Right lobe of liver (tissue), 6 donors: ENCODE measurements at places on chromosomes 12 and 14. TPM values are rescaled to one million over a fixed set of nuclear protein-coding genes. Genes with fewer than 3 reads are reported as not detected.
A peak's percentile ranks its signal among the peaks of the same experiment; 100 is the strongest.

The MAP3K9 gene
- 2.9 TPM for total RNA-seq

The PMCH gene
- not detected for total RNA-seq

The PDZRN4 gene
- 0.49 TPM for total RNA-seq

The STRN3 gene
- total RNA-seq: 28.0 TPM

The ANGEL1 gene
- 13.9 TPM for total RNA-seq

The INHBE gene
- total RNA-seq: 302 TPM

The GPR65 gene
- total RNA-seq: 1.4 TPM

The ACVRL1 gene
- 4.4 TPM for total RNA-seq

The TMEM30B gene
- total RNA-seq: 8.1 TPM

The RNASE1 gene
- total RNA-seq: 49.3 TPM

DNA sequence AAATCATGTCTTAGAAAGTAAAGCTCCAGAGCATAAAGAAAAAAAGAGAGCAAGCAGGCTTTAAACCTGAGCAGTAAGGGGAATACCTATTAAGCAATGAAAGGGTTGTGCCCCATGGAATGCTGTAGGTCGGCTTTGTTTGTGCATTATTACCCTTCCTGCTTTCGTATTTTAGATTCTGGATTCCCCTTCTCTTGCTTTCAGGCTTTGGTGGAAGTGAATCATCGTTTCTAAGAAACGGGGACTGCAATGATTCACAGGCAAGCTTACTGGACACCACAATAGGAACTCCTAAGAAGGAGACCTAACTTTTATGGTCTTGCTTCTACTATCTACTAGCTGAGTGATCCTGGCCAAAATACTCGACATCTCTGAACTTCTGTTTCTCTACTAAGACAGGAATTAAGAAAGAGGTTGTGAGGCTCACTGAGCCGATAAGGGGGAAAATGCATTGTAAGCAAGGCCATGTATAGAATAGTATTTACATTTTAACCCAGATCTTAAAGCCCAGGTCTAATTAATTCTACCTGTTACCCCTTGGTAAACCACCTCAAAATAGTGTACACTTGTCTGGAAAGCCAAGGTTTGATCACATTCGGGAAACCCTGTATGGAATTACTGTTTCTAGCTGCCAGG is 1.2 kb upstream of the BMAL2 start:
- no peak overlapping the region for H3K4me3 ChIP-seq
- no peaks in the 10 kb centered on the region for H3K36me3 ChIP-seq
- H3K27me3 ChIP-seq: no peaks in the 10 kb centered on the region
- no peak overlapping the region for H3K27ac ChIP-seq
- peaks cover 5% of the 10 kb centered on the region for H3K4me1 ChIP-seq
- DNase-seq: no peak

GRCh38 chr12:55818140-55818728 is 393 bp downstream of the ORMDL2 start:
- no peaks in the 10 kb centered on the region for H3K27me3 ChIP-seq
- H3K4me1 ChIP-seq: peaks cover 23% of the 10 kb centered on the region
- peaks cover 28% of the 10 kb centered on the region for H3K36me3 ChIP-seq
- DNase-seq: no peak
- H3K27ac ChIP-seq: peak overlapping the region; percentile 43

DNA sequence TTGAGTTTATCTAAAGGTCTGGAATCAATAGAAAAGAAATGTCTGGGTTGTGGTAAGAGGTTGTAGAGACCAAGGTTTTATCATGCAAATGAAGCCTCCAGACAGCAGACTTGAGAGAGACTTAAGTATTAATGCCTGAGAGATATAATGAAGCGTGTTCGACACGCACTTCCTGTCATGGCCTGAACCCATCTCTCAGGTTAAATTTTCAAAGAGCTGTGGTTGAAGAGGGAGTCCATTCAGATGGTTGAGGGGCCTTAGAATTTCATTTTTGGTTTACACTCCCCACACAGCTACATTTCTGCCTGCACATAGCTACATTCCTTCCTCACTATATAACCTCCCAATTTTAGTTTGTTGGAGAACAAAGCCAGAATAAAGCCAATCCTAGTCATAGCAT is 10.1 kb upstream of the CLEC12A start:
- no peaks in the 10 kb centered on the region for H3K36me3 ChIP-seq
- DNase-seq: no peak
- no peaks in the 10 kb centered on the region for H3K4me1 ChIP-seq
- H3K27ac ChIP-seq: no peak overlapping the region

GRCh38 chr14:36518586-36519430 is 1.2 kb downstream of the NKX2-1 start:
- H3K36me3 ChIP-seq: no peaks in the 10 kb centered on the region
- no peak overlapping the region for H3K27ac ChIP-seq
- peaks cover 76% of the 10 kb centered on the region for H3K27me3 ChIP-seq

- DNase-seq: no peak
- H3K36me3 ChIP-seq: no peaks in the 10 kb centered on the region
- no peak overlapping the region for H3K27ac ChIP-seq
- no peaks in the 10 kb centered on the region for H3K27me3 ChIP-seq
- H3K4me1 ChIP-seq: no peaks in the 10 kb centered on the region
Measured at GRCh38 chr12:94677778-94678177, 27.4 kb upstream of the TMCC3 start.

GRCh38 chr12:111976291-111976690 is 36.7 kb downstream of the TMEM116 start:
- no peak overlapping the region for H3K4me3 ChIP-seq
- no peaks in the 10 kb centered on the region for H3K4me1 ChIP-seq
- H3K27ac ChIP-seq: no peak overlapping the region
- no peak for DNase-seq
- no peaks in the 10 kb centered on the region for H3K27me3 ChIP-seq

DNA sequence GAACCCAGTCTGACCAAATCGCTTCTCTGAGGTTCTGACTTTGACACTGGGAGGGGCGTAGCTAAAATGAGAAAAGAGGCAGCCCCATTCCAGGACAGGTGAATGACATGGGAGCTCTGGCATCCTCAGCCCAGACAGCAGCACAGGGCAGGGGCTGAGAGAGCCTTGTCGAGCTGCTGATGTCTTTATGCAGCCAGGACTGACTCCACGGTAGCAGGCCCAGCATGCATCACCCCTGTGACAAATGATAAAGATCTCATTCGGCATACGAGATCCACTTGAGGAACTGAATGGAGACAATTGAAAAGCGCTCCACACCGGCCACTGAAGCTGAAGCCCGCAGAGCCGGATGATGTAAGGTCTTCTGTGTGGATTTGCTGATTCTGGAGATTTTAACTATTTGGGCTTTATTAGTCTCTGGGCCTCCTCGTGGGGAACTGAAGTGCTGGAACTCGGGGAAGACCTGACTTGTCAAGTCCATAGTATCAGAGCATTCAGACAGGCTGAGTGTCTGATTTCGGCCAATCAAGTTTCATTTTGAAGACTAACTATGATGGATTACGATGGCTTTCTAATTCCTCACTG is 56.9 kb upstream of the MAP1LC3B2 start:
- no peak overlapping the region for H3K4me3 ChIP-seq
- H3K27ac ChIP-seq: no peak overlapping the region
- H3K36me3 ChIP-seq: no peaks in the 10 kb centered on the region
- H3K4me1 ChIP-seq: no peaks in the 10 kb centered on the region
- no peak for DNase-seq

- H3K27me3 ChIP-seq: no peaks in the 10 kb centered on the region
- no peak for DNase-seq
- H3K4me1 ChIP-seq: no peaks in the 10 kb centered on the region
Measured at GRCh38 chr12:41188058-41188840, at the start of gene PDZRN4. TSS of gene PDZRN4 (plus strand) at chr12:41188320.

DNA sequence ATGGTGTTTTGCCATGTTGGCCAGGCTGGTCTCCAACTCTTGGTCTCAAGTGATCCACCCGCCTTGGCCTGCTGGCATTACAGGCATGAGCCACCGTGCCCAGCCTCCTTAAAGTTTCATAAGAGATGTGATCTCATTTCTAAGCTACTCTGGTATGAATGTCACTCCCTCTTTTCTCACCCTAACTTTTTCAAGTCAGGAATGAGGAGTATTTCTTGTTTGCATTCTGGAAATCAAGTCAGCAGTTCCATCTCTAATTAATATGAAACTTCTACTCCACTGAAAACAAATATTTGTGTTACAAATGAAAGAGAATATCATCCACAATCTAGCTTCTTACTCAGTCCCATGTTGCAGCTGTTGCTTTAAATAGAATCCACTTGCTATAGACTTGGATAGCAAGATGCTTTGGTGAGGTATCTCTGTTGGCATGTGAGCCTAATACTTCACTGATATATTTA is 61.3 kb downstream of the ARF6 start:
- H3K27ac ChIP-seq: no peak overlapping the region
- peaks cover 4% of the 10 kb centered on the region for H3K4me1 ChIP-seq
- H3K27me3 ChIP-seq: no peaks in the 10 kb centered on the region
- DNase-seq: no peak
- no peaks in the 10 kb centered on the region for H3K36me3 ChIP-seq
- H3K4me3 ChIP-seq: no peak overlapping the region

DNA sequence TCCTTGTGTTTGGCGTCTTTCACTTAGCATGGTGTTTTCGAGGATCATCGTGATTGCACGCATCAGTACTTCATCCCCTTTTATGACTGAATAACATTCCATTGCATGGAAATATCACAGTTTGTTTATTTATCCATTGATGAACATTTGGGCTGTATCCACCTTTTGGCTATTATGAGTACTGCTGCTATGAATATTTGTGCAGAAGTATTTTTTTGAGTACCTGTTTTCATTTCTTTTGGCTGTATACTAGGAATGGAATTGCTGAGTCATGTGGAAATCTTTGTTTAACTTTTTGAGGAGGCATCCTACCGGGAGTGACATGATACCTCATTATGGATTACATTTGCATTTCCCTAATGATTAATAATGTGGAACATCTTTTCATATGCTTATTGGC is 66.4 kb downstream of the WNK1 start:
- H3K4me3 ChIP-seq: no peak overlapping the region
- no peaks in the 10 kb centered on the region for H3K27me3 ChIP-seq
- no peak for DNase-seq
- no peaks in the 10 kb centered on the region for H3K36me3 ChIP-seq
- H3K4me1 ChIP-seq: peaks cover 4% of the 10 kb centered on the region
- H3K27ac ChIP-seq: no peak overlapping the region

DNA sequence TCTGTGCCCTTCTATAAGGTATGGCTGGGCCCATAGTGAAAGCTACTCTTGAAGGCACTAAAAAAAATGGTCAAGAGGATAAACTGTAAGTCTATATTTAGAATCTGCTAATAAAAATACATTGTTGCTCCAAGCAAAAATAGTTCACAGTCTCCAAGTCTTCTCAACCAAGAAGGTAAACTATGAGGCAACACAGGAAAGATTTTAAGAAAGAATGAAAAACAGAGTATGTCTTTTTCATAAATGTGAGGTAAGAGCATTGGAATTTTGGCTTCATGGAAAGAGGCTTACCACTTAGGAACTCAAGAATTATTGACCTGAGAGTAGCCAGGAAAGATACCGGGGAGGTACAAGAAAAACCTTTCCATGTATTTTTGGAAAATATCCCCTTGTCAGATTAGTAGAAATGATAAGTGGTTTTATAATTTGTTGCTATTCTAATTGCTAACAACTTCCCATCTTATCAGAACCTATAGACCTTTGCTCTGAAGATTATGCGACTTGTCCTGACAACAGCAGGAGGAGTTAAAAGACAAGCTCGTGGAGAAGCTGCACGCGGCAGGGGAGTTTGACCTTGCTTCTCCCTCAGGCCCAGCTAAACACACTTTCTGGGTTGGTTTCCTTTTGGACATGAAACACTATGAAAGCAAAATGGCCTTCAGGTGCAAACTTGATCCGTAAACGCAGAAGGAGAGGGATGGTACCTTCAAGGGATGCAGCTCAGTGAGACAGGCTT is 238.1 kb downstream of the FOXN3 start:
- H3K36me3 ChIP-seq: no peaks in the 10 kb centered on the region
- no peak overlapping the region for H3K4me3 ChIP-seq
- DNase-seq: no peak
- no peak overlapping the region for H3K27ac ChIP-seq
- peaks cover 18% of the 10 kb centered on the region for H3K4me1 ChIP-seq

DNA sequence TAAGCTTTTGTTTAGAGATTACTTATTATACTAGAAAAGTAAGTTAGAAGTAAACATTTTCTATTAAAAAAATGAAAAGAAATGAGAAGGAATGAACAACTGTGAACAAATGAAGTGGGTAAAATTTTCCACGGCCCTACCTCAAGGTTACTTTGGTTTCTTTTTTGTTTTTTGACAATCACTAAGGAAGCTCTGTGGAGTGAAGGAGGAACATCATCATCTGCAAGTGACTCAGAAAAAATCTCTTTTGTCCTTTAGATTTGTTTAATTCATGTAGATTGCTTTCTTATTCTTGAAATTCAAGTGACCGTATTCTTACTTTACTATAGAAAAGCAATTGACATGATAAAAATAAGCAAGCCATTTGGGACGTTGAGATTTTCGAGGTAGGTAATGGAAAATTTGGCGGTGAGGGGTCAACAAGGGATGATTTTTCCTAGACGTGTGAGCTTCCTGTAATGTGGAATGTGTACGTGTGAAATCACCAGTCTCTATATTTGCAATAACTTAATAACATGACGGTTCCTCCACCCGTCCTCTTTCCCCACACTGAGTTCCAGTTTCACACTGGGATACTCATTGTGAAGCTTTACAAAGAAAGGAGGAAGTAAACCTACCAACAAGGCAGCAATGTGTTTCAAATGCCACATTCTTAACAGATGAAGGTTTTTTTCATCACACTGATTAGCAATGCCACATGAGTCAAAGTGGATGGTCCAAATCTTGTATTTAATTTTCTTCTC is 62.3 kb upstream of the EGLN3 start:
- no peaks in the 10 kb centered on the region for H3K4me1 ChIP-seq
- H3K36me3 ChIP-seq: no peaks in the 10 kb centered on the region
- no peak for DNase-seq
- no peak overlapping the region for H3K4me3 ChIP-seq
- H3K27ac ChIP-seq: no peak overlapping the region

DNA sequence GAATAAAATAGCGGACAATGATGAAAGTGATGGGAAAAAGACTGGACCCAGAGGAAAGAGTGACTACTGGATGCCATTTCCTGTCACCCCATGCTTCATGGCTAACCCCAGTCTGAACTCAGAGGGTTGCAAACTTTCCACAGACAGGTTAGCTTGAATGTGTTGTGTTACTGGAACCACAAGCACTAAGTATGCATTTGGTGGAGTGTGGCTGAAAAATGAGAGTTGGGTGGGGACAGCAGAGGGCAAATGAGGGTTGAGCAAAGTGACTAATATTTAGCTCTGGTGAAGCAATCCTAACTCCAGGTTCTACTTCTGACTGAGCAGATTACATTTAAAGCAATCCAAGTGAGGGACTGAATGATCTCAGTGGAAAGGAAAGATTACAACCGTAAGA is 1.6 kb downstream of the SLC16A7 start:
- H3K27ac ChIP-seq: peak overlapping the region; percentile 97
- peak; percentile 42 for DNase-seq
- no peak overlapping the region for H3K4me3 ChIP-seq
- no peaks in the 10 kb centered on the region for H3K4me1 ChIP-seq
- no peaks in the 10 kb centered on the region for H3K36me3 ChIP-seq
